ENCODE measurements at places on chromosomes 1 and 21. TPM values are rescaled to one million over a fixed set of nuclear protein-coding genes. Genes with fewer than 3 reads are reported as not detected.

RHBDL2 gene
- total RNA-seq: 4.5 TPM

C1orf94 gene
- not detected for total RNA-seq

GPX7 gene
- not detected for total RNA-seq

HPCAL4 gene
- total RNA-seq: 1.9 TPM

TENT5C gene
- total RNA-seq: 0.25 TPM

PHGDH gene
- total RNA-seq: 181 TPM

CD52 gene
- 2.3 TPM for total RNA-seq

NTNG1 gene
- 16.3 TPM for total RNA-seq

SH3BP5L gene
- total RNA-seq: 23.1 TPM

COA7 gene
- total RNA-seq: 13.2 TPM

STRIP1 gene
- total RNA-seq: 28.1 TPM

EDARADD gene
- total RNA-seq: 2.3 TPM

C8A gene
- not detected for total RNA-seq

SEMA6C gene
- total RNA-seq: 2.0 TPM

HEYL gene
- total RNA-seq: 1.2 TPM

SLC5A3 gene
- 48.4 TPM for total RNA-seq

FALEC gene
- total RNA-seq: not detected

RNU1-4 gene
- total RNA-seq: not detected

NEK2 gene
- total RNA-seq: 42.5 TPM

FCRL3 gene
- not detected for total RNA-seq

PGLYRP4 gene
- total RNA-seq: not detected
